MM.1S (cell line): ENCODE measurements at places on chromosomes 3 and 15.

GRCh38 chr15:101684877-101685276 lies 32.7 kb upstream of the TM2D3 start:
- no peaks in the 10 kb centered on the region for H3K27me3 ChIP-seq
- no peaks in the 10 kb centered on the region for H3K36me3 ChIP-seq
- no peak overlapping the region for H3K4me3 ChIP-seq
- no peak overlapping the region for H3K27ac ChIP-seq
- no peaks in the 10 kb centered on the region for H3K4me1 ChIP-seq

DNA sequence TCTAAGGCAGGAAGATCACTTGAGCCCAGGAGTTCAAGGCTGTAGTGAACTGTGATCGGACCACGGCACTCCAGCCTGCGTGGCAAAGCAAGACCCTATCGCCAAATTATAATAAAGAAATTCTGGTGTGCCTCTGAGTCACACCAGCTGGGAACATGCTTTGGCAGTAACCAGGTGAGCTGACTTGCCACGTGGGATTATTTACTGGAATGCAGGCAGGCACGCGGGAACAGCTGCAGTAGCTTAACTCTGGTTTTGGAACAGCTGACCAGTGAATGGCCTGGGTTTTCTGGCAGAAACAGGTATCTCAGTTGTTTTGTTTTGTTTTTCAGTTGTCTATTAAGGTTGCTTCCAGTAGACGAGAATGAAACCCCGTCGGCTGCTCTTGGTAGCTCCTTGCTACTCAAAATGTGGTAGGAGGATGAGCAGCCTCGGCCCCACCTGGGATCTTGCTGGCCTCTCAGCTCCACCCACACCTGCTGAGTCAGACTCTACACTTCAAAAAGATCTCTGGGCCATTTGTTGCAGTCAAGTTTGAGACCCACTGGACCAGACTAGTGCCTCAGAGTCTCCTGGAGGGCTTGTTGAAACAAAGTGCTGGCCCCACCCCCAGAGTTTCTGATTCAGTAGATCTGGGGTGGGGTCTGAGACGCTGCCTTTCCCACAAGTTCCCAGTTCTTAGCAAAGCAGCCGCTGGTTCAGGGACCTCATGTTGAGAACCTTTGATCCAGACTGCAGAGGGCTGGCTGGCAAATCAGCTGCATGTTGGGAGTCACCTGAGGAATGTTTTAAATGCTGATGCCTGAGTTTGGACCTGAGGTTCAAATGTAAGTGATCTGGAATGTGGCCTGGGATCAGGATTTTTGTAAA lies 26.6 kb downstream of the IDH2 start:
- no peaks in the 10 kb centered on the region for H3K27me3 ChIP-seq
- peak; percentile 98 for DNase-seq
- peak overlapping the region; percentile 15; the same call in 1 of the 2 replicates for H3K4me3 ChIP-seq
- H3K4me1 ChIP-seq = peaks cover 57% of the 10 kb centered on the region
- peak overlapping the region; percentile 97 for H3K27ac ChIP-seq

DNA sequence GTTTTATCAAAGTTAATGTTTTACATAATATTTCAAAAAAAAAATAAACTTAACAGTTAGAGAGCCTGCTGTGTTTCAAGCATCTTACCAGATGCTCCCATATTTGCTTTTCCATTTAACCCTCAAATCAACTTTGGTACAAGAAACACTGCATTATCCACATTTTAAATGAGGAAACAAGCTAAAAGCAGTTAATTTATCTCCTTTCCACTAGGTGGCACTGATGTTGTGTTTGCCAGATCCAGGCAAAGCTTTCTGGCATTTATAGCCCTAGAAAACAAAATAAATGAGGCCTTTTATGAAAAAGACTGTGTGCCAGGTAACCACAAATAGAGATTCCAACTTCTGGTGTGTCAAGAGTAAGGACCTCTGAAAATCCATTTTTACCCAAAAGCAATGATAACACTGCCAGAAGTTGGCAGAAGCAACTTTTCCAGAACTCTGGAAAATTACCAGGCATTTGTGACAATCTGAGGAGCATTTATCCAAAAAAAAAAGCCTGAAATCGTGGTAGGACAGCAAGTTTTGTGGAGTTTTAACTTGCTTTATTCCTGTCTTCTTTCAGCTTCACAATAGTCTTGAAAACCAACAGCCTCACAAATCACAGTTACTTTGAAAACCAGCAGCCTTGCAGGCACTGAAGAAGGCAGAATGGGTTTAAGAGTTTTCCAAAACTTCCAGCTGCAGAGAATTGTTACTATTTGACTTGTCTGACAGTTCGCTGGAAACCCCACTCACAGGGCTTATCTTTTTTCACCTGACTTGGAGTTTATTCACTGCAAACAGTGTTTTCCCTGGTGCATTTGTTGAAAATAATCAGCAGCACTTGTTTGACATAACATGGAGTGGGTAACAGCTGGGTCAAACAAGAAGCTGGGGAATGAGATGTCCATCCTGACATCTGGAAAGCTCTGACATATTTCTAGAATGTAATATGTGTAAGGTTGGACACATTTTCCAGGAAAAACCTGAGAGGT lies 9.2 kb downstream of the FAM162A start:
- no peaks in the 10 kb centered on the region for H3K4me1 ChIP-seq
- H3K4me3 ChIP-seq = no peak overlapping the region
- DNase-seq = peak; percentile 64
- H3K27me3 ChIP-seq = no peaks in the 10 kb centered on the region

DNA sequence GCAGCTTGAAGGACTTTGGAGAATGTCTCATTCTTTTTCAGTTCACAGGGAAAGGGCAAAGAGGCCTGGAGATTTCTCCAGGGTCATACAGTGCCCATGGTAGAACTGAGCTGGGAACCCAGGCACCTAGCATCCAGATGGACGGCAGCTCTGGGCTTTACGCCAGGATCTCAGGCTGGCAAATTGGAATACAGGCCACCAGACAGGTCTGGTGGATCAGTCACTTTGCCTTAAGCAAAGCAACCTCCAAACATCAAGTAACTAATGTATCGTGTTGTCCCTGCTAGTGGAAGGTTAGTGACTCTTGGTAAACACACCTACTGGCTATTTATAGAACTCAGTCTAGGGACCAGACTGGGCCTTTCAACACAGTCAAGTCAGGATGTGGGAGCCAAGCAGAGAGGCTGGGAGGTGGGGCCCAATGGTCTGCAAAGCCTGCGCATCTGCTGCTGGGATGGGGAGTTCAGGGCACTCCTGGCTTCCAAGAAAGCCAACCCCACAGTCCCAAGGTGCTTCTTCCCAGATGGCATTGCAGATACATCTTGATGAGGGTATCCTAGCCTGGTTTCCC lies 30.2 kb downstream of the RPLP1 start:
- H3K27me3 ChIP-seq = no peaks in the 10 kb centered on the region
- no peaks in the 10 kb centered on the region for H3K4me1 ChIP-seq
- no peak overlapping the region for H3K27ac ChIP-seq
- no peak overlapping the region for H3K4me3 ChIP-seq

DNA sequence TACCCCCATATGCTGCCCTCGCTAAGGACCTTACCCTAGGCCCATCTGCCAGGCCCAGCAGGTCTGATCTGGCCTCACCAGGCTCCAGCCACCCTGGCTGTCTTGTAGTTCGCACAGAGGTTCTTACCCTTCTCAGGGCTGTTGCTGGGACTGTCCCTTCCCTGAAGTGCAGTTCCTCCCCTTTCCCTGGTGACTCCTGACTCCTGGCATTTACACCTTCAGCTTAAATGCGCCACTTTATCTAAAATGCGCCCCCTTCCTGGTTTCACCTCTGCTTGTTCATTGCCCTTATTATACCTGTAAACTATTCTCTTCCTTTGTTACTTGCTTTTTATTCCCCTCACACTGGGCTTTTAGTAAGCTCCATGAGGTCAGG lies 835 bp upstream of the TTLL3 start:
- H3K4me1 ChIP-seq = no peaks in the 10 kb centered on the region
- H3K4me3 ChIP-seq = peak overlapping the region; percentile 53; the same call in 1 of the 2 replicates
- H3K36me3 ChIP-seq = 0 out of 2 replicates have a peak, but pooled peaks cover 9% of the 10 kb centered on the region
- no peaks in the 10 kb centered on the region for H3K27me3 ChIP-seq
- H3K27ac ChIP-seq = no peak overlapping the region

GRCh38 chr3:61547625-61548024 lies 13.7 kb upstream of the PTPRG start:
- no peak for DNase-seq
- H3K4me1 ChIP-seq = no peaks in the 10 kb centered on the region
- H3K27ac ChIP-seq = no peak overlapping the region
- H3K4me3 ChIP-seq = no peak overlapping the region
- no peaks in the 10 kb centered on the region for H3K36me3 ChIP-seq
- no peaks in the 10 kb centered on the region for H3K27me3 ChIP-seq

- H3K4me1 ChIP-seq = no peaks in the 10 kb centered on the region
- H3K27me3 ChIP-seq = no peaks in the 10 kb centered on the region
- H3K4me3 ChIP-seq = no peak overlapping the region
- no peak overlapping the region for H3K27ac ChIP-seq
- DNase-seq = no peak
Measured at GRCh38 chr3:27905625-27906024, 183.5 kb upstream of the EOMES start.

- DNase-seq = no peak
- H3K27me3 ChIP-seq = no peaks in the 10 kb centered on the region
- H3K4me3 ChIP-seq = peak within 1 kb of the TSS; percentile 99
- H3K27ac ChIP-seq = peak within 1 kb of the TSS; percentile 51; the same call in 1 of the 2 replicates
Measured at GRCh38 chr3:184186184-184186901, at the start of gene ABCF3. TSS of gene ABCF3 (plus strand) at chr3:184186199. CDS start at chr3:184186208, 9 bp downstream.

- no peaks in the 10 kb centered on the region for H3K27me3 ChIP-seq
- no peak overlapping the region for H3K27ac ChIP-seq
- H3K36me3 ChIP-seq = no peaks in the 10 kb centered on the region
Measured at GRCh38 chr3:116140100-116140689, 305.1 kb downstream of the LSAMP start.

GRCh38 chr3:162224746-162225145 lies 728.1 kb downstream of the OTOL1 start:
- no peaks in the 10 kb centered on the region for H3K4me1 ChIP-seq
- H3K4me3 ChIP-seq = no peak overlapping the region
- no peaks in the 10 kb centered on the region for H3K27me3 ChIP-seq

- H3K27me3 ChIP-seq = no peaks in the 10 kb centered on the region
- no peak for DNase-seq
- H3K36me3 ChIP-seq = no peaks in the 10 kb centered on the region
- no peak overlapping the region for H3K27ac ChIP-seq
Measured at GRCh38 chr3:134721214-134721613, 70.4 kb upstream of the KY start.

DNA sequence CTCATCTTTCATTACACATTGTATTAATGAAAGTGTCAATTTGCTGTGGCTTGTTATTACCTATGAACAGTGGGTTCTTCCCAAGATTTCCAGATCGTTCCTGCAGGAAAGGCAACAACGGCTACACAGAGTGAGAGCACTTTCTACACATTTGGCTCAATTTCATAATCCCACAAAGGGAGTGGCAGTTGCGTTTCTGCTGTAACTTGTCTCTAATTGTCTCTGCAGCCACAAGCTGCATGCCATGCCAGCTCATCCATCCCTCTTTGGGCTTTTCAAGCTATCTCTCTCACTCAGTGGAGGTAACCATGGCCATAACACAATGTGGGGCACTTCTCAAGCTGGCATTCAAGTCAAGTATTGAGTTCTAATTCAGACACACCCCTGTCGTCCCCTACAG lies 27.7 kb upstream of the CPNE4 start:
- DNase-seq = no peak
- H3K27me3 ChIP-seq = no peaks in the 10 kb centered on the region
- no peak overlapping the region for H3K27ac ChIP-seq
- no peaks in the 10 kb centered on the region for H3K36me3 ChIP-seq

- no peak overlapping the region for H3K4me3 ChIP-seq
- no peaks in the 10 kb centered on the region for H3K27me3 ChIP-seq
- peak overlapping the region; percentile 50; the same call in 1 of the 2 replicates for H3K27ac ChIP-seq
- peaks cover 14% of the 10 kb centered on the region for H3K4me1 ChIP-seq
- DNase-seq = peak; percentile 79
- no peaks in the 10 kb centered on the region for H3K36me3 ChIP-seq
Measured at GRCh38 chr3:76668653-76669052, 371.2 kb upstream of the ROBO2 start.

DNA sequence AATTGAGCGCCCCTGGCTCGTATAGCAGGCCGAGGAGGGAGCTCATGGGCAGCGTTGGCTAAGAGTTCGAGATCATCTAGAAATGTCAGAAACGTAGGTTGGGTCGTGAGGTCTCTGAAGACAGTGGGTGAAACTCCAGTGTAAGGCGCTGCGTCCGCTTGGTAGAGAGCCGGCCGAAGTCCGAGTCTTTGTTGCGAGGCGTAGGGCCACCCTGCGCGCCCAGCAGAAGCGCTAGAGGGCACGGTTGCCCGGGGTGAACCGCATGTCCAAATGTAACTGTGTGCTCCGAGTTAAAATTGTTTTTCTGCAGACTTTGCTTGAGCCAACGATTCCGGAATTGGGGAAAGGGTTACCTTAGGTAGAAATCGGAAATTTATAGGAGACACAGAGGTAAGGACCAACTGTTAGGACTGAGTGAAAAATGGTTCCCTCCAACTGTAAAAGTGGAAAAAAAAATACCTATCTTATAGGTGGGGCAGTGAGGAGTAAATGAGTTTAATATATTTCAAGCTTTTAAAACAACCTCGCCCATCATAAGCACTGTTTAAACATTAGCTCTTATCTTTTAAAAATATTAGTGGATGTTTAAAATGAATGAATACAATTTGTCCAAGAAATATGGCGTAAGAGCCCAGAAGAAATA lies 993 bp upstream of the SIAH2 start:
- peak; percentile 73 for DNase-seq
- peak overlapping the region; percentile 99 for H3K27ac ChIP-seq
- no peaks in the 10 kb centered on the region for H3K36me3 ChIP-seq
